IgD-negative memory B cell (primary cell): ENCODE measurements at places on chromosomes 12 and 14. TPM values are rescaled to one million over a fixed set of nuclear protein-coding genes. Genes with fewer than 3 reads are reported as not detected.

LRIG3 gene
- polyA plus RNA-seq = not detected

CYP27B1 gene
- 0.09 TPM for polyA plus RNA-seq

PPP1R1A gene
- polyA plus RNA-seq = not detected

ANKS1B gene
- polyA plus RNA-seq = not detected

CLEC2A gene
- not detected for polyA plus RNA-seq

GLS2 gene
- polyA plus RNA-seq = 3.8 TPM

KERA gene
- not detected for polyA plus RNA-seq

SLCO1B1 gene
- not detected for polyA plus RNA-seq

ENDOU gene
- polyA plus RNA-seq = not detected

TAS2R43 gene
- polyA plus RNA-seq = not detected

SLC41A2 gene
- 0.83 TPM for polyA plus RNA-seq

HOXC10 gene
- not detected for polyA plus RNA-seq

BICDL1 gene
- polyA plus RNA-seq = 1.1 TPM

FOXN4 gene
- polyA plus RNA-seq = not detected

KRT78 gene
- not detected for polyA plus RNA-seq

CLEC4C gene
- 1.3 TPM for polyA plus RNA-seq

SIRT4 gene
- polyA plus RNA-seq = 0.74 TPM

SPTLC2 gene
- 20.3 TPM for polyA plus RNA-seq

KRT1 gene
- polyA plus RNA-seq = 0.25 TPM

SLC5A8 gene
- not detected for polyA plus RNA-seq

RNASE7 gene
- not detected for polyA plus RNA-seq

USP44 gene
- 5.5 TPM for polyA plus RNA-seq

COX8C gene
- not detected for polyA plus RNA-seq

TMED10 gene
- 184 TPM for polyA plus RNA-seq

REP15 gene
- not detected for polyA plus RNA-seq

AGAP2 gene
- polyA plus RNA-seq = 4.1 TPM

GRIN2B gene
- not detected for polyA plus RNA-seq

ASCL1 gene
- not detected for polyA plus RNA-seq

SPX gene
- polyA plus RNA-seq = 1.6 TPM

ALDH6A1 gene
- 14.3 TPM for polyA plus RNA-seq

RTL1 gene
- not detected for polyA plus RNA-seq

KRT2 gene
- polyA plus RNA-seq = not detected

HOXC9 gene
- not detected for polyA plus RNA-seq

DPY19L2 gene
- polyA plus RNA-seq = not detected
